ENCODE measurements at places on chromosomes 3 and 15.
A peak's percentile ranks its signal among the peaks of the same experiment; 100 is the strongest.

DNA sequence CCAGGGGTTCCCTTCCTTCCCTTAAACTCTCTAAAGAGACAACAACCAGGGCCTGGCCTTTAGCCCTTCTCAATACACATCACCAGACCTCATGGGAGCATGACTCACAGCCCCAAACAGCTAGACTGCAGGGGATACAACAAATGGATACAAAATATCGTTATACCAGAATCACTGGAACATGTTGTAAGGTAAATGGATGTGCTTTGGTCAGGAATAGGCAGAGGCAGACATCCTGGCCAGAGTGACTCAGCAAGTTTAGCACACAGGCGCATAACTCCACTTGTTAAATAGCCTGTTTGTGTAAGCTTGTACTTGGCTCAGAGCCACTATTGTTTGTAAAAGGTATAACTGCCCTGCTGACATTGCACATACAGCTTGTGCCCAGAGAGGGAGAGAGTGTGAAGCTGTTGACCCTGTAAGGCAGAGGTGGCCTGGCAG, 18.3 kb downstream of the TMED3 start:
- peak; percentile 64 for DNase-seq

DNA sequence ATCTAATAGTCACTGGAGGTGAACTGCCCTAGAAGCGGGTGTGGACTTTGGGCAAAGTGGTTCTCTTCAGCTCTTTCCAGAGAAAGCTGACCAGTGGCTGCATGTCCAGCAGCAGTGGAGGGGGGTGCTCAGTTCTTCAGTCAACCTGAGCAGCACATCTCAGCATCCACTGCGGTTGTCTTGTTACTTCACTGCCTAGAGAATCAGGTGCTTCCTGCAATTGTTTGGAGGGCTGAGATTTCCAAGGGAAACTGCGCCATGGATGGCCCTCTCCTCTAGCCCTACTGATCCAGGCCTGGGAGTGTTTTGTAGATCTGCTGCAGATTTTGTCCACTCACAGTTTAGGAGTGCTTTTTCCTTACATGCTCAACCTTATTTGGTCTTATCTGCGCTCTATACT, 65.6 kb upstream of the CFAP161 start:
- DNase-seq = no peak

- peak; percentile 65 for DNase-seq
These were observed 426.4 kb upstream of the RGMA start for GRCh38 chr15:93515256-93516051.

DNA sequence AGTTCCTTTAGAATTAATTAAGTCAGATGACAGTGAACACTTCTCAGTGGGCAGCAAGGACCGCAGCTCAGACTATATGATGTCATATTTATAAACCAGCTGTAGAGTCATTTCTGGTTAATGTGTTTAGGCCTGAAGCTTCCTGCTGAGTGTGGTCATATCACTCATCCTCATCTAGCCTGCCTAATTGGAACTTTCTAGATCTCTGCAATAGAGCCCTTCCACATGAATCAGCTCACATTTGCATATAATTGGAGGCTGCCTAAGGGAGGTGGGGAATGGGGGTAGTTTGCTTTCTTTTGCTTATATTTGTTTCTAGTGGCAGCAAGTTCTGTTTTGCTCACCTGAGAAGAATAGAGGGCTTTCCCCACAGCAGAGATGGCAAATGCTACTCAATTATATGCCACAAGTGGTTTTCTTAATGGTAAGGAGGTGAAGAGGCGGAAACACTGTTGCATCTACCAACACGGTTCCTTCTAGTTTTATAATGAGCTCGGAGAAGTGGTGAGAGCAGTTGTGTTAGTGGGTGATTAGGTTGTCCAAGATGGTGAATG, 148.1 kb downstream of the KLHL25 start:
- peak; percentile 53 for DNase-seq

GRCh38 chr15:90561344-90562244, 31.9 kb downstream of the CRTC3 start:
- DNase-seq = no peak

- no peak for DNase-seq
These were observed 50.3 kb upstream of the PPP2R3A start for GRCh38 chr3:135915206-135915605.

GRCh38 chr3:146550070-146550615, 5.7 kb upstream of the PLSCR1 start:
- DNase-seq = no peak

DNA sequence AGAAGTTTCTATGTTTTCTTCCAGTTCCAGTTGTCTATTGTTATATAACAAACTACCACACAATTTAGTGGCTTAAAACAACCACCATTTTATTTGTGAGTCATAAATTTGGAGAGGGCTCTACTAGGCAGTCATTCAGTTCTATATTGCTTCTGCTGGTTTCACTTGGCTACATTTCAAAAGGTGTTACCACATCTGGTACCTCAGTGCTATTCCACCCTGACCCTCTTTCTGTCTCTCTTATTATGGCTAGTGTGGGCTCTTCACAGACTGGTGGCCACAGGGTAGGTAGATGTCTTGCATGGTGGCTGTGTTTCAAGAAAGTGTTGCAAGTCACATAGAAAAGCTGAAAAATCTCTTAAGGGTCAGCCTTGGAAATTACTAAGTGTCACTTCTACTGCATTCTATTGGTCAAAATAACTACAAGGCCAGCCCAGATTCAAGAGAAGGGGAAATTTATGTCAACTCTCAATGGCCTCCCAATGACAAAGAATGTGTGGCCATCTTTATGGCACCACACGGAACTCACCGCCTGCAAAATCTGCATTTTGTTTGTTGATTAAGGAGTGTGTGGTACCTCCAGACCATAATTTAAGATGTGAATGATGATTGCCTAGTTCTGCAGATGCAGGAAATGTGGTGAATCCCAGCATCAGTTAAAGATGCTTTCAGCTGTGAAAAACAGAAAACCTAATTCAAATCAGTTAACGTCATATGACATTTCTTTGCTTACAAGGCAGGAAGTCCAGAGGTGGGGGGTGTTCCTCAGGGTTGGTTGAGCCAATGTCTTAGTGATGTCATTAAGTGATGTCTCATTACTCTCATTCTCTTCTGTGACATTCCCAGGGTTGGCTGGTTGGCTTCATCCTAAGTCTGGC, 105.8 kb upstream of the RASGRP1 start:
- DNase-seq = no peak

- no peak for DNase-seq
These were observed 70.6 kb upstream of the STT3B start for GRCh38 chr3:31462050-31462569.

DNA sequence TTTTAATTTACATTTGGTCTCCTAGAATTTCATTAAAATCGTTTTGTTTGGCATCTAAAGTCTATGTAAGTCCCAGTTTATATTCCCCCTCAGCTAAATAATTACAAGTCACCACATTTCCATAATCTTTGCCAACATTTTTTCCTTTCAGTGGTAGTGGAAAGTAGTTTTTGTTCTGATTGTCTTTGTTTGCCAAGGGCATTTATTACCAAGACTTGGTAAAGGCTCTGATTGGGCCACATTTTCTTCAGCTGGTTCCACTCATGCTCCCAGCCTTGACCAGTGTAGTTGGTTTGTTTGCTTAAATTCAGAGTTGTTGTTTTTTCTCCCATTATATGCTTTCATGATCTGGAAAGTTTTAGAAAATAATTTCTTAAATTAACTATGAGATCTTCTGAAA, 153.4 kb upstream of the MME start:
- no peak for DNase-seq

DNA sequence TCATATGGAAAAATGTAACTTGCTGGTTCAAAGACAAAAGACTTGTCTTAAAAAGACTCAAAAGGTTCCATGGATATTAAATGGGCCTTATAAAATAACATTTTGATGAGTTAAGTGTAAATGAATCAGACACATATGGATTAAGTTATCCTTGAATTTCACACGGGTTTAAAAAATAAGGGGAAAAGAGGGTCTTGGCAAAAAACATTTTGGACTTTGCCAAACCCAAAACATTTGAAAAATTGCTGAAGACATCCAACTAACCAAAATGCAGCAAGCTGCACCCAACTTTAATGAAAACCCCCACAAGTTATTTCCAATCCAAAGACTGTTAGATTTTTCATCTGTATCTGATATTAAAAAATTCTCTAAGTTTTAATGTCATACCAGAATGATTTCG, 200.7 kb downstream of the MEIS2 start:
- DNase-seq = no peak

- no peak for DNase-seq
These were observed 264.7 kb downstream of the ZBBX start for GRCh38 chr3:167115331-167115934.

DNA sequence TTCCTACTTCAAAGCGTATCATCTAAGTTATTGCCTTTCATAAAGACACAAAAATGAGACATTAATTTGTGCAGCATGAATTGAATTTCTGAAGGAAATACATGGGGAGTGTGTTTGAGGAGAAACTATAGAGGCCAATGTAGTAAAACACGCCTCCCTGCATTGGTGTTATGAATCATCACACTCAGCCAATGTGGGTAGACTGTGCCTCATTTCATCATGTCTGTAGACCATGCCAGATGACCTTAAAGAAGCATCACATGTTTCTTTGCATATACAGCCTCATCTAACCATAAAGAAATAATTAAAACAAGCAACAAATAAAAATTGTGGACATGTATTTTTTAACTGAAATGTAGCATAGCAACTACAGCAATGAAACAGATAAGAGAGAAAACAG, 486.0 kb upstream of the ADAMTS9 start:
- DNase-seq = no peak

- DNase-seq = no peak
These were observed 84.7 kb downstream of the MYO9A start for GRCh38 chr15:72033285-72033684.

DNA sequence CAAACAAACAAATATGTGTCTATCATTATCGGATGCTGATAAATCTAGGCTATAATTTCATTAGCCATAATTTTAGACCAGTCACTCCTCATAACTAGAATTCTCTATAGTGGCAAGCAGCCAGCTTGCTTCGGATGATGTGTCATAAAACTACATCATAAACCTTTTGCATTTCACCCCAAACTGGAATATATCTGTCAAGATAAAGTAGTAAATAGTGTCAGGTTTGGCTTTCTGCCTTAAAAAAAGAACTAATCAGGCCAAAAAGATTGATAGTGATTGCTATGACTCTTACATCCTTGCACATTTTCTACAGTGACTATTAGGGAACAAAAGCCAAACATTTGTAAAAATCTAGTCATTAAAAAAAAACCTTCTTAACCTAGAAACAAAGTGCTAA, 51.0 kb downstream of the DPPA2 start:
- DNase-seq = no peak

GRCh38 chr3:88101142-88101541, 42.1 kb downstream of the ZNF654 start:
- DNase-seq = peak; percentile 32

GRCh38 chr3:151538456-151539393, 77.9 kb upstream of the IGSF10 start:
- DNase-seq = peak; percentile 53

DNA sequence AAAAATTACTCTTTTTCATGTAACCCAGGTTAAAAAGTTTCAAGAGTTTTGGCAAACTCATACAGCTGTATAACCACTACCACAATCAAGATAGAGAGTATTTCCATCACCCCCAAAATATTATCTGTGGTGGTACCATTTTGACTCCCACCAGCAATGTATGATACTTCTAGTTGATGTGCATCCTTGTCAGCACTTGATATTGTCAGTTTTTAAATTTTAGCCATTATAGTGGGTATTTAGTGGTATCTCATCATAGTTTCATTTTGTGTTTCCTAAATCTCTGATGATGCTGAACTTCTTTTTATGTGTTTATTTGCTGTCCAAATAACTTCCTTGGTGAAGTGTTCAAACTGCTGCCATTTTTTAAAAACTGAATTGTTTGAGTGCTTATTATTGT, 14.6 kb downstream of the CTDSPL start:
- DNase-seq = no peak

GRCh38 chr15:69940441-69941300, 157.0 kb downstream of the TLE3 start:
- no peak for DNase-seq

GRCh38 chr3:31423482-31423881, 109.2 kb upstream of the STT3B start:
- no peak for DNase-seq

- DNase-seq = no peak
These were observed 29.6 kb upstream of the CSTA start for GRCh38 chr3:122295266-122296062.

DNA sequence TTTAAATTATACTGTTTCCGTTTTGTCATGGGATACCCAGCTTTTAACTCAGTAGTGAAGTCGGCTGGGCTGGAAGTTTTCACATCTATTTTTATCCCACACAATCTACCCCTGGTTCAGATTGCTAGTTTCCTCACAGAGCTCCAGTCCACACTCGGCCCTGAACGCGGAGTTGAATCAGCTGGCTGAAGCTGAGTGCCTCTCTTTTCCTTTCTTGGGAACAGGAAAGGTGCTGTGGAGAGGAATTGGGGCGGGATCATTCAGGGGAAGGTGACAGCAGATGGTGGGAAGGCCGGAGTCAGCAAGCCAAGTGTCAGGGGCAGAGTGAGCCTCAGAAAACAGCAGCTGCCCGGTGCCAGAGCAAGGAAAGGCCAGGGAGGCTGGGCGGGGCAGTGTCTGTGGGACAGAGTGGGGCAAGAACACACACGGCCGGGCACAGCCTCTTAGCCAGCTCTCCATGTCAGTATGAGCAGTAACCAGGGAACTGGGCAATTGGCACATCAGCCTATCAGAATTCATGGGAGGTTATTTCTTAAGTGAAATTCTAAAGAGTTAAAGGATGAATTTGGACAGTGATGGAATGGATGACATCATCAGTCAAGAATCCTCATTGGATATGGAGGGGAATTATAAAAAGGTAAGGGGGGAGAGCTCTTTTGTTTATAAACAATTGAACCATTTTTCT, 135.7 kb upstream of the IL12A start:
- DNase-seq = peak; percentile 62

Measured in fibroblast of skin of back (primary cell).